Epithelial cell of alveolus of lung (primary cell): ENCODE measurements at places on chromosomes 1 and 21. TPM values are rescaled to one million over a fixed set of nuclear protein-coding genes. Genes with fewer than 3 reads are reported as not detected.

The ISG20L2 gene
- 17.2 and 18.0 TPM in 2 replicates for total RNA-seq

The UAP1 gene
- total RNA-seq = 22.0 and 106 TPM in 2 replicates

The HAO2 gene
- not detected in 2 replicates for total RNA-seq

The NTRK1 gene
- total RNA-seq = under 0.01 and 0.56 TPM in 2 replicates

The CFHR4 gene
- total RNA-seq = not detected in 2 replicates

The OR2L3 gene
- not detected in 2 replicates for total RNA-seq

The RNU1-1 gene
- under 0.01 TPM in 2 replicates for total RNA-seq
